Astrocyte of the spinal cord (primary cell): ENCODE measurements at places on chromosomes 3 and 15.

DNA sequence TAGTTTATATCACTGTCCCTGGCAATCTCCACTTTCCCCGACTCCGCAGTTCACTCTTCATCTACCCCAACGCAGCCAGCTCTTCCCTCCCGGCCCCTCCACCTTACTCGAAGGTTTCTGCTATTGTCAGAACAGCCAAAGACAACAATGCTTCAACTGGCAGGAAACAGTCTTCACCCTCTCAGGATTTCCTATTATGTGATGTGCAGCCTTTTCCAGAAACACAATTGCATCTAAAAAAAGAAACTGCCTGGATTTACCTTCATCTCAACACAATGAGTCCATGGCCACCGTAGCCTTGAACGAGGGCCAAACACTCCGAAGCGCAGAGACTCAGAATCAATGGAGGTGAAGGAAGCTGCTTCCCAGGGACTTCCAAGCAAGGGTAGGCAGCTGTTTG, 182.1 kb upstream of the TSC22D2 start:
- no peak for DNase-seq

- DNase-seq: no peak
Observed at GRCh38 chr3:32791833-32792232, 26.0 kb upstream of the TRIM71 start.

DNA sequence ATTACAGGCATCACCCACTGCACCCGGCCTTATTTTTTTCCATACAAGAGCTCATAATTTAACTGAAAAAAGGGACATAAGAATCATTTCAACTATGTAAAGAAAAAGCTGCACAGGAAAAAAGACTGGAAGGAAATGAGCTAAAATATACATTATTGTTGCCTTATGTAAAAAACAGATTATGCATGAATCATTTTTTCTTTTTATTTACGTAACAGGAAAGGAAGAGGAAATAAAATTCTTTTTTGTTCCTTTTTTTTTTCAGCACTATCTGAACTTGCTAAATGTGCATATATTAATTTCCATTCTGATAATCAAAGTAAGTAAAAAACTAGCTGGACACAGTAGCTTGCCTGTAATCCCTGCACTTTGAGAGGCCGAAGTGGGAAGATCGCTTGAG, 12.1 kb downstream of the KIF9 start:
- DNase-seq: no peak

- DNase-seq: no peak
Observed at GRCh38 chr3:49183873-49184272, 12.5 kb downstream of the KLHDC8B start.

DNA sequence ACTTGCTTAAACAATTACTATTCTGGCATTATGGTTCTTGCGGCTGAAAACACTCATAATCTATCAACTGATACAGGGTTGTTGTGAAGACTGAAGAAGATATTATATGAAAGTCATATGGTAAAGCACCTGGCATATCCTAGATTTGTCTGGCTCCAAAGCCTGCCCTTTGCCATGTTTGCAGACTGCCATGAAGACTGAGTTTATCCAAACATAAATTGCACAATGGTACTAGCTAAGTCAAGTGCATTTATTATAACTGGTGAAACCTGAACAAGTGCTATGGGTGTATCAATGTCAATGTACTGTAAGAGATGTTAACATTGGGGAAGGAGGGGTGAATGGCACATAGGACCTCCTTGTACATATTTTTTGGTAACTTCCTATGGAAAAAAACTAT, 87.4 kb upstream of the MEX3B start:
- no peak for DNase-seq

DNA sequence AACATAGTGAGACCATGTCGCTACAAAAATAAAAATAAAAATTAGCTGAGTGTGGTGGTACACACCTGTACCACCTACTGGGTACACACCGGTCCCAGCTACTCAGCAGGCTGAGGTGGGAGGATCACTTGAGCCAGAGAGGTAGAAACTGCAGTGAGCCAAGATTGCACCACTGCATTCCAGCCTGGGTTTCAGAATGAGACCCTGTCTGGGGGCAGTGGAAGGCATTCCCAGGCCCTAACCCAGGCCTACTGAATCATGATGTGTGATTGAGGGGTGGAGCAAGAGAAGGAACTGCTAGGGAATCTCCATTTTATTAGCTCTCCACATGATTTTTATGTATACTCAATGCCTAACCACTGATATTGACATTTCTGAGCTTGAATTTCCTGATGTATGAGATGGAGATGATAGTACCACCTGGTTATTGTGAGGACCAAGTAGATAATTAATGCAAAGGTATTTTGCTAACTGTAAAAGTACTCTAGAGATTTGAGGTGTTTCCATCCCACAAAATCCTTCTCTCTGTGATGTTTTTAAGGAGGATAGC, 169.5 kb upstream of the UMPS start:
- no peak for DNase-seq

GRCh38 chr3:192889679-192890078, 28.0 kb downstream of the MB21D2 start:
- no peak for DNase-seq

DNA sequence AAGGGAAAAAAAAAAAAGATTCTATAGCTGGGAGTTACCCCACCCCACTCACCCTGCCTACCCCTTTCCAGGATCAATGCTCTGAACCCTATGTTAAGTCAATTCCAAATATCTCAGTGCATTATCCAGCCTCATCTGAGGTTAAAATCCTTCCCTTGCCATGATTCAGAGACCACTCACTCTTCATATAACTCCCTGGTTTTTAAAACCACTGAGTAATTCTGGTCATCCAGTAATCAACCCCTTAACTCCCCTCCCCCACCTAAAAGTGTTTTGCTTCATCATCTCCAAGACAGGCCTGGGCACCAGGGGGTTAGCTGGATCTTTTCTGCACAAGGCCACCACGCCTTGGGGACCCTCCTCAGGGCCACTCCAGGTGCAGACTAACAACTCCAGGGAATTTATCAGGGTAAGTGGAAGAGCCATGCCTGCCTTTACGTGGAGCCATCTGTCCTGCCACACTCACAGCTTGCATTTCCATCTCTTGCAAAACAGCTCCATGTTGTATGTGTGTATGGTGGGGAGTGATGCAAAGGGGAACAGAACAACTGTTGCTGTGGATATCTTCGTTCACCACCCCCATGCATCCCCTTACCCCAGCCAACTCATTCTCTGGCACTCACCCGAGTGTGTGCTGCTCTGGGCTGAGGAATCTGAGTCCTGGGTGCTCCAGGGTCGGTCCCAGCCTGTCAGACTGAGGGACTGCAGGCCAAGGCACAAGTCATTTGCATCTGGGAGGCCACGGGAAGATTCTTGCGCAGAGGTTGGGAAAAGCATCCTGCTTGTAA, 30.7 kb upstream of the RPS17 start:
- DNase-seq: peak; percentile 29

GRCh38 chr3:194569252-194569651, 64.0 kb downstream of the TMEM44 start:
- no peak for DNase-seq

- peak; percentile 7 for DNase-seq
Observed at GRCh38 chr3:183489455-183490210, 61.2 kb upstream of the MCF2L2 start.
